HAP-1 (cell line): ENCODE measurements at places on chromosomes 7 and 10.

DNA sequence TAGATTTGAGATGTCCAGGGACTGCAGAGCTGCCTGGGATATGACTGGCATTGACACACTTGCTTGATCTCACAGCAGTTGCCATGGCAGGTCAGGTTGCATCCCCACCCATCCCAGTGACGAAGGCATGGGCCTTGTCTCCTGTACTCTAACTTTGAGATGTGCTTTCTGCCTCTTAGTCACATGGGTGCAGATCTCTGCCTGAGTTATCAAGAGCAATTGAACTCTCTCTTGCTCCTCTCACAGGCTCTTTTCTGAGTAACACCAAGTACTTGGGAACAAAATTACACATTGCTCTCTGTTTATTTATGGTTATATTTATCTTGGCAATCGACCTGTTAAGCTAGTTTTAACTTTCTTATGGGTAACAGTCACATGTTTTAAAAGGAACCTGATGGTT lies 237.3 kb downstream of the NSUN6 start:
- DNase-seq: no peak

DNA sequence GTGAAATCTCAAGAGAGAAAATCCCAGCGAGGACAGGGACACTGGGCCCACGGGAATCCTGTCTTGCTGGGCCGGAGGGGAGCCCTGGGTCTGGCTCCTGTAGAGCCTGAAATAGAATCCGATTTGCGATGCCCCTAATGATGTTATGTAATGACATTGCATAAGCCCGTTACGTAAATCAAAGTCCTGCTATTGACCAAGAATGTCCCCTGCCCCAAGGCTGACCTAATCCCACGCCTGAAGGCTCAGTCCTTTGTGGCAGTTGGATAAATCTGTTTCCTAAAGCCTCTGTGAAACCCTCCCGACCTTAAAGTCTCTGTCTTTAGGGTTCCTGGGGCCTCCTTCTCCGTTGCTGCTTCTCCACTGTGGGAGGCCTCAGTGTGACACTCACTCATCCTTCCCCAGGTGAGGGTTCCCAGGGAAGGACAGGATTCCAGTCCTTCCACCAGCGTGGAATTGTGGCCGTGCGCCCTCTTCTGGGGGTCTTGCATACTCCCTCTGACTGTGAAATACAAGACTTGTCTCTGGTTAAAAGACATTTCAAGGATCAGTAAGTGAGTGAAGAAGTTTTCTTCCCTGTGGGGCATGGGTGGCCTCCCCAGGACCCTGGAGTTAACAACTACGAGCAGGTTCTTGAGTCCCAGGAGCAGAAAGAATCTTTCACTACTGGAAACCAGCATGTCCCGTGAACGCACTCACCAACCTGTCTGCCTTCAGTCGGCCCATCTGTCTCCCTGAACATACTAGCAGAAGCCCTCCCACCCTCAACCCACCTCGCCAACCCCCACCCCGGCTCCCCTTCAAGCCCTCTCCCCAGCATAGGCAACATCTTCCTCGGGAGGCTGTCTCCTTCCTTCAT lies 19.8 kb downstream of the ZNF467 start:
- DNase-seq: peak; percentile 84

DNA sequence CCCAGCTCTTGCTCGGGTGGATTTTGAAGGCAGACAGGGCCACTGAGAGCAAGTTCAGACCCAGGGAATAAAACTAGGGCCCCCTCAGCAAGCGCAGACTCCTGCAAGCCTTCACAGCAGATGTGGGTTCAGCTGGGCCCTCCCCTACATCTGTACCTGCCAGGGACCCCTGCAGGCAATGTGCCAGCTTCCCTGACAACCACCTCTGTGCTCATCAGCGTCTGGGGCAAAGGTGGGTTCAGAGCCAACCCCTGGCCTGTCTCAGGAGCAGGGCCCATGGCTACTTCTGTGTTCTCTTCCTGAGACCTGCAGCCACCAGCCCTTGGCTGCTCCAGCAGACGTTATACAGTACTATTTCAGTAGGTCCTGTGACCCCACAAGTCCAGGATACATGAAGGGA lies 189.5 kb downstream of the DIP2C start:
- DNase-seq: no peak

GRCh38 chr7:84022684-84023308 lies 171.8 kb downstream of the SEMA3A start:
- peak; percentile 61 for DNase-seq

GRCh38 chr7:110804501-110804900 lies 286.4 kb upstream of the LRRN3 start:
- no peak for DNase-seq

GRCh38 chr10:58894929-58895328 lies 281.5 kb upstream of the PHYHIPL start:
- no peak for DNase-seq

GRCh38 chr10:132001238-132001972 lies 19.7 kb upstream of the BNIP3 start:
- DNase-seq: peak; percentile 35

GRCh38 chr7:69893906-69894305 lies 295.6 kb downstream of the AUTS2 start:
- DNase-seq: no peak

DNA sequence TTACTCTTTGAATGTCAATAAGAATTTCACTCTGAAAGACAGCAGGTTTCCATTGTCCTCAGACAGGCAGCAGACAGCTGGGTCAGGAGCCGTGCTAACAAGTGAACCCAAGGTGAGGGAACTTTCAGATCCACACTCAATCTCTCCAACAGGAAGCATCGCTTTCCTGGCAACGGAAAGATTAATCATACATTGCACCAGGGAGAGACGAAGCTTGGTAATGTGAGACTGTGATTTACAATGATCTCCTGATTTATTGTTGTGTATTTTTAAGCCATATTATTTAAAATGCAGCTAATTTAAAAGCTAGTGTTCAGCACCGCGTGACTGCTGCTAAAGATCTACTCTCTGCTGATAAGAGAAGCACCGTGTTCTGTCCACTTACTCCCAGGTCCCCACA lies 17.5 kb upstream of the NOM1 start:
- no peak for DNase-seq

DNA sequence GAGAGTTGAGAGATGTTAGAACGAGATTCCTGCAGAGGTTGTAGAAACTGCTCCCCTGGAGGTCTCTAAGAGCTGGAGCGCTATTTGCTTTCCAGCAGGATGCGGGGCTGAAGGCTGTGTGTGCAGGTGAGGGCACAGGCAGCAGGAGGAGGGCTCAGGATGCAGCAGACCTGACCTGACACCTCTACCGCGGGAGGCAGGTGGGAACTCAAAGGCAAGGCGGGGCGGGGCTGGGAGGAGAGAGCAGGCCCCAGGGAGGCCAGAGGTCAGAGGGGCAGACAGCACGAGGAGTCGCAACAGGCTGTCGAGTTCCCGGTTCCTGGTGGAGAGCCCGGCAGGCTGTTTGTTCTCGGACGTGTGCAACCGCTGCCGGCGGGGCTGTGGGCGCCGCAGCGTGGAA lies 7.9 kb upstream of the CRTAC1 start:
- no peak for DNase-seq

- no peak for DNase-seq
These were observed 107.3 kb upstream of the EFCAB10 start for GRCh38 chr7:105688617-105689016.

DNA sequence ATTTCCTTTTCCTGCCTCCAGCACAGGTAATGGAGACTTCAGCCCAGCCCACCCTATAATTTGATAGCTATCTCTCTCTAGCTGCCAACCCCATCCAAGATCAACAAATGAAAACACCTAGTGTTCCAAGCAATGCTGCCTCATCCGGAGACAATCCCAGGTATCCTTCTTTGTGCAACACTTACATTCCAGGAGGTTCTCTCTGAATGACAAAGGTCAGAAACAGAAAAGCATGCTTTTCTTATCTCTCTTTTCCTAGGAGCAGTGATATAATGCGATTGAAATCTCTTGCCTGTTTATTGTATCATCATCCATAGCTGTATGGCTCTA lies 699.3 kb downstream of the INHBA start:
- no peak for DNase-seq

GRCh38 chr10:62388328-62388727 lies 14.2 kb downstream of the ZNF365 start:
- DNase-seq: no peak

- DNase-seq: no peak
These were observed 297.9 kb downstream of the DGKB start for GRCh38 chr7:14604606-14605005.

DNA sequence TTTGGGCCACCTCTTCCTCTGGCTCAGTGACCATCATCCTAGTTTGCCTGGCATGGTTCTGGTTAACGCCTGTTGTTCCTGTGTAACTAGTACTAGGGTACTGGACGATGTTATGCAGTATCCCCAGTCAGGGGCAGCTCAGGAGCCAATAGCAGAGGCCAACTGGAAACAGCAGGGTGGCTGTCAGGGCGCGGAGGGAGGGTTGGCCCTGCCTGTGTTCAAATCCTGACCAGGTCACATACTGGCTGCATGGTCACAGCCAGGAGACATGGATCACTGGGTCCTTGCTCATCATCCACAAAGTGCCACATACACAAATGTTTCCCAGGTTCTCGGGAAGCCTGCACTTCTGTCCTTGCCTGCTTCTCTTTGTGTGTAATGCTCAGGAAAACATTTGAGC lies 12.3 kb upstream of the RBP3 start:
- no peak for DNase-seq

DNA sequence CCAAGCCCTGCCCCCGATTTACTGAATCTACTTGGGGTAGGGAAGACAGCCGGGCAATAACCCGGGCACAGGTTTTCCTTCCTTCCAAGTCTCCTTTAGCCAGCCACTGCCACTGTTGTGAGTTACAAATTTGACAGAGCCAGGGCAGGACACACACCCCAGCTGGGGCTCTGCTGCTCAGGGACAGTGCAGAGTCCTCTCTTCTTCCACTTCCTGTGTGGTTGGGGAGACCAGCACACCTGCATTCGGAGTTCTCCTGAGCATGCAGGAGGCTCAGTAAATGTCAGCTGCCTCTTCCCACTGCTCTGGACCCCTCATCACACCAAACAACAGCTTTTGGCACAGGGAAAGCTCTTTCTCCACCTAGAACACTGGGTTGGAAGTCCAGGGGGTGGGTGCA lies 21.3 kb downstream of the CHST15 start:
- DNase-seq: no peak

- no peak for DNase-seq
These were observed 11.5 kb upstream of the PSTK start for GRCh38 chr10:122968698-122969097.

- peak; percentile 62 for DNase-seq
These were observed 15.6 kb upstream of the PBLD start for GRCh38 chr10:68348265-68348741.

DNA sequence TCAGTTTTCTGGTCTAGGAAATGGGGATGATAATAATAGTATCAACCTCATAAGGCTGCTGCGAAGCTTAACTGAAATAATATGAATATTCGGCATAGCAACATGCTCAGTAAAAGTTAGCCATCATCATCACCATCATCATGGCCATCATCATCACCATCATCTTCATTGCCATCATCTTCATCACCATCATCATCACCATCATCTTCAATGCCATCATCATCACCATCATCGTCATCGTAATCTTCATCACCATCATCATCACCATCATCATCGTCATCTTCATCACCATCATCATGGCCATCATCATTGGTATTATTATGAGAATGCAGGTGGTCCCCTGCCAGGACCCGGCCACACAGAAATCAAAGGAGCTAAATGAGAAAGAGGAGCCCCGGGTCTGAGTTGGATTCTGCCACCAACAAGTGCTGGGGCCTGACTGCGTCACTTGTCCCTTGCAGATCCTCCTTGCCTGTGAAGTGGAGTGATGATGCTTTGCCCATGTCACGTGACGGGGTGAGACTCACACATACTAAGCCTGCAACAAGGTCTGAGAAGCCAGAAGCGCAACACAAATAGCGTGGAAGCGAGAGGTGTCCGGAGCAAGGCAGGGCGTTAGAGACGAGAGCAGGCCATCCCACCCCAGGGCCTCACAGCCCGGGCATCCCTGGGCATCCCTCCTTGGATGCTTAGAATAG lies 46.1 kb upstream of the EN2 start:
- no peak for DNase-seq

- no peak for DNase-seq
These were observed 51.5 kb downstream of the LRRC4 start for GRCh38 chr7:127979728-127980126.

DNA sequence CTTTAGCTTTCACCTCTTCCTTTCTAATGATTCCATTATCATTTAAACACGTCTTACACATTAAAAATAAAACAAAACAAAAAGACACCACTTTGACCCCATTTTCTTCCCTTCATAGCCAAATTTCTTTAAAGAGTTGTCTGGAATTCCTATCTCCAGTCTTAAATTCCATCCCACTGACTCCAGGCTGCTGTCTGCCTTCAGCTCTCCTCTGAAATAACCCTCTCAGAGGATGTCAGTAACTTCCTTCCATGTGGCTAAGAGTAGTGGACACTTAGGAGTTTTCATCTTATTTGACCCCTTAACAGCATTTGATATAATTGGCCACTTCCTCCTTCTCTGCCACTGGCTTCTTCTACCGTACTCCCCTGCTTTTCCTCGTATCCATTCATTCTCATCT lies 69.6 kb upstream of the MKX start:
- DNase-seq: no peak

DNA sequence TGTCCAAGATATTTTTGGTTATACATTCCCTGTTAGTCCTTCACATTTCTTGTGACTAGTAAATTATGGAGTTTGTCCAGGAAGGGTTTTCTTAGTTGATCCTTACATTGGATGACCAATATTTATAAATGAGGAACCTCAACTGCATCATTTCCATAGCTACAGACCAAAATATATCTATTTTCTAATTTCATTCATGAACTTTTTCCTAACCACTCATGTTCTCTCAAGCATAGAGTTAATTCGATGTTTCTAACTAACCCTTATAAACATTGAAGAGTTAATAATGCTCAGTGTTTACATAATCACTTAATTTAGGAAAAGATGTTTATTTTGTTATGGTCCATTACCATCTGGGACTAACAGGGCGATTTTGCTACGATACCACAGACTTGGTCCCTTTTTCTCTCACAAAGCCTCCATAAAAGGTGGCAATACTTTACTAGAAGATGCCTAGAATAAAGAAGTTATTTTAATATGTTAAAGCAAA lies 591.0 kb downstream of the MAGI2 start:
- no peak for DNase-seq

GRCh38 chr10:32377458-32378259 lies 30.7 kb upstream of the EPC1 start:
- peak; percentile 58 for DNase-seq

DNA sequence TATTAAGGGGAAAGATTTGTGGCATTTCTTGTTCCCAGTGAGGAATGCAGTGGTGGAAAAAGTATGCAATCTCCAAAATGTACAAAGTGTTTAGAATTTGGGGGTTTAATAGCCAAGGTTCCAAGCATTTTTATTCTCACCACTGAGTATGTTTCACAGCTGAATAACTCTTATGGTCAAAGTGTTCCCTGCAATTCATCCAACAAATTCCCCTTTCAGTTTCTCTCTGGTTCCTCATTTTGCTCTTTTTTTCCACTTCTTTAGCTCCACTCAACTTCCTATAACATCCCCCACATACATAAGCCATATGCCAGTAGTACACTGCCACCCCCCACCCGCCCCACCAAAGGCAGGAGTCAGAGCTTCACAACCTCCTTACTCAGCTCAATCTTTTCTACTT lies 4.6 kb downstream of the HECW1 start:
- DNase-seq: no peak

GRCh38 chr10:30034433-30035137 lies 24.8 kb downstream of the JCAD start:
- no peak for DNase-seq
